ENCODE measurements at places on chromosomes 16 and 17.
A peak's percentile ranks its signal among the peaks of the same experiment; 100 is the strongest.

DNA sequence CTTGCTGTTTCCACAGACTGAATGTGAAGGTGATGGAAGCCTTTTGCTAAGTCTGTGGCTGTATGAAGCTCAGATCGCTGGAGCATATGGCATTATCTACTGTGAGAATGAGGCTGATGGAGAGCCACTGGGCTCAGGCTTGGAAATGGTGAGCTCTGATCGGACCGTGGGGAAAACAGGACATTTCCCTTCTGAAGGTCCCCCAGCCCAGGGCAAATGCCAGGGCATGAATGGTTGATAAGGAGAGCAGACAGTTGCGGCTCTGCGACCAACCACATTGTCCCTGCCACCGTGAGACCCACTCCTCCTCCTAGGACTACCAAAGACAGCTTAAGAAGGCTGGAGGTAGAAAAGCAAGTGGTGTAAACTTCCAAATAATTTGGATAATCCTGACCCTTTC is 4.7 kb upstream of the CUEDC1 start:
- DNase-seq = no peak

DNA sequence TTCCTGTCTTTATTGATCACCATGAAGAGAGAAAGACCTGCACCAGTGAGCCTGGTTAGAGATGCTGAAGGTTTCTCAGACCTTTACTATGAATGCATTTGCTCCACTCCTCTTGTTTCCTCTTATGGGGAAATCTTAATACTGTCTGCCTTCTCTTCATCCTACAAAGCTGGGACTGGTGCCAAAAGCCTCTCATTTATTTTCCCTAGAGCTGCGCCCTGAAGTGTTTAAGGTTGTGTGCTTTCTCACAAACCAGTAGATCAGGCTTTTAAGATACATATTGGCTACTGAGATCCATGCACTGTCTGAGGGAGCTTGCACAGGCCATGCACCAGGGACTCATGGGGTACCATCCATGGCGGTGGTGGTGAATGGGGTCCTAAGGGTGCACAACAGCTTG is 286.1 kb upstream of the PMFBP1 start:
- DNase-seq = no peak

- no peak for DNase-seq
Observed at GRCh38 chr16:49470513-49470991, 96.9 kb downstream of the C16orf78 start.

GRCh38 chr17:49681106-49681979 is 3.4 kb upstream of the SPOP start:
- DNase-seq = no peak

DNA sequence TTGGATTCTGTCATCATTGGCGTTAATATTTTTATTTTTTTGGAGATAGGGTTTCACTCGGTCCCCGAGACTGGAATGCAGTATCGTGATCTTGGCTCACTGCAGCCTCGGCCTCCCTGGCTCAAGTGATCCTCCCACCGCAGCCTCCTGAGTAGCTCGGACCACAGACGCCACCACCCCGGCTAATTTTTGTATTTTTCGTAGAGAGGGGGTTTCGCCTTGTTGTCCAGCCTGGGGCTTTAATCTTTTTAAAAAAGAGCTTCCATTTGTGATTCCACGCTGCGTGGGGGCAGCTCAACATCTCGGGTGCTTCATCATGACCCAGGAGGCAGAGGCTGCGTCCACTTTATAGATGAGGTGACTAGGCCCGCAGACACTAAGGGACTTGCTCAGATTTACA is 1.5 kb downstream of the BANP start:
- no peak for DNase-seq

DNA sequence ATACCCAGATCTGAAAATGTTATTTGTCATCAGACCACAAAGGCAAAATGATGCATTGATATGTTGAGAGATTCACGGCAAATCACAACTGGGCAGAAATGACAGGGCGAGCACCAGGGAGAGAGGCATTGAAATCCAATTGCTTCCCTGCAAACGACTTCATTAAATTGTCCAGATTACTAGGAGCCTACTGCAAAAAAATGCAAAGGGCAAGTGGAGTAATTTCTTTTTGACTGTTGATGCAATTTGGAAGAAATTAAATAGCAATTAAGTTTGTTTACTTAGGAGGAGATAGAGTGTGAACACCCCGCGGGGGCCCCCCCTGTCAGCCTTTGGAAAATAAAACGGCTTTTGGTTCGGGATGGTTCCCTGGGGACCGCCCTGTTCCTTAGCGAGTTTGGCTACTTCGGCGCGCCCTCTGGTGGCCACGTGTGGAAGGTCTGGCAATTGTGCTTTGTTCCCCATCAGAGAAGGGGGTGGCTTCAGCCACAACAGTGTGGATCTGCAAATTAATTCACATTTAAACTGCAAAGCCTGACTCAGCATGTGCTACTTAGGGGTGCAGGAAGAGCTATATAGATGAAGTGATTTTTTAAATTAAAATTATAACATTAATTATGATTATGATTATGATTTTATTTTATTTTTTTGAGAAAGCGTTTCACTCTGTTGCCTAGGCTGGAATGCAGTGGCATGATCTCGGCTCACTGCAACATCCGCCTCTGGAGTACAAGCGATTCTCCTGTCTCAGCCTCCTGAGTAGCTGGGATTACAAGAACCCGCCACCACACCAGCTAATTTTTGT is 14.5 kb upstream of the TMC7 start:
- DNase-seq = peak; percentile 74

DNA sequence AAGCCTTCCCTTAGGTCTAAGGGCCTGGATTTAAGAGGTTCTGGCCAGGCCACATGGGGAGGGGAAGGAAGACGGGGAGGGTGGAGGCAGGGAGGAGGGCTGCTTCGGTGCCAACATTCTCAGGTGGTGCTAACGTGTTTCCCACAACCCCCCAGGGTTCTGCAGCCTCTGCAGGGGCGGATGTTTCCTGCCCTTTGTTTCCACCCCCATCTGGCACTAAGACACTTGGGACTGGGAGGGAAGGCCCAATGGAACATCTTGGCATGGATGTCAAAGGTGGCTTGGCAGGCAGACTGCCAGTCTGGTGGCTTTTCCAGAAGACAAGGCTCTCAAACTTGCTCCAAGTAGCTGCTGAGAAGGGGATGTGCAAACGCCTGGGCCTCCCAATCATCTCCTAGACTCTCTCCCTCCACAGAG is 12.7 kb downstream of the HIC1 start:
- DNase-seq = no peak

DNA sequence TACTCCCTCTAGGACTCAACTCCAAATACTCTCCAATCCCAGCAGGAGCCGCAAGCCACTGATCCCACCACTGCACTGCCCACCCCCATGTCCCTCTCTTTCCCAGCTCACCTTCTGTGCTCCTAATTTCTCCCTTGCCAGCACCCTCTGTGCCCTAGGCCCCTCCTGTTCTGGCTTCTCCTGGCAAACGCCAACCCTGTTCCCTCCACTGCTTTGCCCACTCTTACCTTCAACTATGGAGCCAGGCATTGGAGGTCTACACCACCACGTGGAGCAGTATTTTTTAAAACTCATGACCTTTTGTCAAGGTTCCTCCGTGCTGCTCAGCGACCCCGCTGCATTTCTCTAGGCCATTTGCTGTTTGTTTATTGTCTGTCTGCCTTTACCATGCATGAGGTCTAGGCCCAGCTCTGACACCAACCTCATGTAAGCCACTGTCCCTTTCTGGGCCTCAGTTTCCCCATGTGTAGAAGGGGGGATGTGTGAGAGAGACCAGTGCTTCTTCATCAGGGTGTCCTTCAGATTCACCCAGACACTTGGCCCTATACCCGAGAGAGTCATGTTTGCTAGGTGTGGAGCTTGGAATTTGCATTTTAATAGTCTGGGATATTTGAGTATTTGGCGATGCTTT is 4.6 kb downstream of the CCDC102A start:
- DNase-seq = no peak

DNA sequence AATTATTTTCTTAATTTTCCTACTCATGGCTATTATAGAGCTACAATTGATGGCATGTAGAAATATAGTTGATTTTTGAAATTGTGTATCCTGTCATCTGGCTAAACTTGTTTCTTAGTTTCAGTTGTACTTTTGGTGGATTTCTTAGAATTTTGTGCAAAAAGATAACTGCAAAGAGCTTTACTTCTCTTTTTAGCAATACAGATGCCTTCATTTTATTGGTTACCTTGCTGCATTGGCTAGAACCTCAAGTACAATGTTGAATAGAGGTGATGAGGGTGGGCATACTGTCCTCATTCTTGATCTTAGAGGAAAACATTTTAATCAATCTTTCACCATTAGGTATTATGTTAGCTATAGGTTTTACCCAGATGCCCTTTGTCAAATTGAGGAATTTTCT is 67.9 kb downstream of the METRNL start:
- DNase-seq = no peak

- peak; percentile 85 for DNase-seq
Observed at GRCh38 chr16:75273054-75273925, 21.9 kb upstream of the BCAR1 start.

- peak; percentile 24 for DNase-seq
Observed at GRCh38 chr16:55257966-55258613, 65.9 kb upstream of the IRX6 start.

- DNase-seq = no peak
Observed at GRCh38 chr16:70663524-70664324, 17.4 kb downstream of the IL34 start.

DNA sequence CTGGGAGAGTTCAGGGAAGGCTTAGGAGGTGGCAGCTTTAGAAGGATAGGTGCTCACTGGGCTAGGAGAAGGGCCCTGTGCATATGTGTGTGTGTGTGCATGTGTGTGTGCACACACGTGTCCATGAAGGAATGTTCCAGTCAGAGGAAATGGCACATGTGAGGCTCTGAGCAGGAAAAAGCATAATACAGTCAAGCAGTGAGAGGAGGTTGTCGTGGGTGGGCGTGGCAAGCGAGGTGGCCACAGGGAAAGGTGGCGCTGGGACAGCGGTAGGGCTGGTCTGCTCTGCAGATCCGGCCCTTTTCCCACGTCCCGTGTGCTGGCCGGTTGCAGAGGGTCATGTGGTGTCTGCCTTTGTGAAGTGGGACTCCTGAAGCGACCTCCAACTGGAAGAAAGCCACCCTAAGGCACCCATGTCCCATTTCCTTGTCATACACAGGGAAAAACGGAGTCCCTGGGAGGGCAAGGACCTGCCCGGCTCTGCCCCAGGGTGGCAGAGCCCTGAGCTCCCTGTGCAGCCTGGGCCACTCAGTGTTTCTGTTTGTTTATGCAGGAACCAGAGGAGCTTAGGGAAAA is 40.1 kb downstream of the NT5M start:
- DNase-seq = no peak

- peak; percentile 80 for DNase-seq
Observed at GRCh38 chr16:22188595-22189442, 17.3 kb upstream of the EEF2K start.

- DNase-seq = no peak
Observed at GRCh38 chr17:13756763-13757162, 155.0 kb upstream of the HS3ST3A1 start.

GRCh38 chr17:39573447-39574298 is 34.0 kb downstream of the NEUROD2 start:
- peak; percentile 77 for DNase-seq

- DNase-seq = no peak
Observed at GRCh38 chr17:58331815-58332777, 3.5 kb upstream of the TSPOAP1 start.

- peak; percentile 62 for DNase-seq
Observed at GRCh38 chr17:38735161-38735997, 5.2 kb downstream of the CISD3 start.

GRCh38 chr16:72530434-72530833 is 358.5 kb upstream of the PMFBP1 start:
- DNase-seq = peak; percentile 93

- peak; percentile 61 for DNase-seq
Observed at GRCh38 chr17:49223517-49224197, 6.9 kb downstream of the PHOSPHO1 start.

DNA sequence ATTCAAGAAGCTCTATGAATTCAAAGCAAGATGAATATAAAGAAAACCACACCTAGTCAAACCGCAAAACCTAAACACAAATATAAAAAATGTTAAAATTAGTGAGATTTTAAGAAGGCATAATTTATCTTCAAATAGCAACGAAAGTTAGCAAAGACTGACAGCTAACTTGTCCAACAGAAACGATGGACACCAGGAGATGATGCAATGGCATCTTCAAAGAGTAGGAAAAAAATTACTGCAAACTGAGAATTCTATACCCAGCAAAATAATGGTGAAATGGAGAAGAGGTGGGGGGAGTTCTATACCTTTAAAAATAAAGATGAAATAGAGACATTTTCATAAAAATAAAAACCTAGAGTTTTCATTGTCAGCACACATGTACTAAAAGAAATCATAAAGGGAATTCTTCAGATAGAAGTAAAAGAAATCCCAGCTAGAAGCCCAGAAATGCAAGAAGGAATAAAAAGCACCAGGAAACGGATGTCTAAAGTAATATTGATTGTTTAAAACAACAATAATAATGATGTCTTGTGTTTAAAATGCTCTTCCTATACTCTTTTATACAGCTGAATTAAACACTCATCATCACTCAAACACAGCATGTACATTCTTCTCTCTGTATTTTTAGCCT is 24.6 kb upstream of the TANC2 start:
- DNase-seq = no peak

DNA sequence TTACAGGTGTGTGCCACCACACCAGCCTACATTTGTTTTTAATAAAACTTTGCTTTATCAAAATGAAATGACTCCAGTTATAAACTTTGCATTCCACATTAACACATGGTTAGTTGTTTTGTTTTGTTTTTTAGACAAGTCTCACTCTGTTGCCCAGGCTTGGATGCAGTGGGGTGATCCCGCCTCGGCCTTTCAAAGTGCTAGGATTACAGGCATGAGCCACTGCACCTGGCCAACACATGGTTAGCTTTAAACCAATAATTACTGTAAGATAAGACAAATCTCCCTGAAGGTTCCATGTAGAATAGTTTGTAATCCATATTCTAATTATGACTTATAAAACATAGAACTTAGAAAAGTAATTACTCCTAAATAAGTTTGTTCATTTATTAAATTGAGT is 89.8 kb upstream of the MED13 start:
- DNase-seq = no peak

- no peak for DNase-seq
Observed at GRCh38 chr17:29505836-29506235, 61.0 kb downstream of the ABHD15 start.

DNA sequence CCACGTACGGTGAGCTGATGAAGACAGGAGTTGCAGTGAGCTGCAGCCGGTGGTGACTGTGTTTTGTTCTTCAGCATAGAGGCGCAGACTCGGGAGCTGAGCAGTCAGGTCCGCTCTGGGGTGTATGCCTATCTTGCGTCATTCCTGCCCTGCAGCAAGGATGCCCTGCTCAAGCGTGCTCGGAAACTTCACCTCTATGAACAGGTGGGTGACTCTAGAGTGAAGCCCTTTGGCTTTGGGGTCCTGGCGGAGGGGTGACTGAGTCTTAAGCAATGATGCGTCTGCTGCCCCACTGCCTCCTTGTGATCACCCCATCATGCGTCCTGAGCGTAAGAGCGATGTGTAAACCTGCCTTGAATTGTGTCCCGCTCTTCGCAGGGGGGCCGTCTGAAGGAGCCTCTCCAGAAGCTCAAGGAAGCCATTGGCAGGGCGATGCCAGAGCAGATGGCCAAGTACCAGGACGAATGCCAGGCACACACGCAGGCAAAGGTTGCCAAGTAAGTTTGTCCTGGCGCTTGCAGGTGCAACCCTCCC is 22.9 kb downstream of the UBN1 start:
- no peak for DNase-seq
